ENCODE measurements at places on chromosomes 12 and 14.
A peak's percentile ranks its signal among the peaks of the same experiment; 100 is the strongest.

DNA sequence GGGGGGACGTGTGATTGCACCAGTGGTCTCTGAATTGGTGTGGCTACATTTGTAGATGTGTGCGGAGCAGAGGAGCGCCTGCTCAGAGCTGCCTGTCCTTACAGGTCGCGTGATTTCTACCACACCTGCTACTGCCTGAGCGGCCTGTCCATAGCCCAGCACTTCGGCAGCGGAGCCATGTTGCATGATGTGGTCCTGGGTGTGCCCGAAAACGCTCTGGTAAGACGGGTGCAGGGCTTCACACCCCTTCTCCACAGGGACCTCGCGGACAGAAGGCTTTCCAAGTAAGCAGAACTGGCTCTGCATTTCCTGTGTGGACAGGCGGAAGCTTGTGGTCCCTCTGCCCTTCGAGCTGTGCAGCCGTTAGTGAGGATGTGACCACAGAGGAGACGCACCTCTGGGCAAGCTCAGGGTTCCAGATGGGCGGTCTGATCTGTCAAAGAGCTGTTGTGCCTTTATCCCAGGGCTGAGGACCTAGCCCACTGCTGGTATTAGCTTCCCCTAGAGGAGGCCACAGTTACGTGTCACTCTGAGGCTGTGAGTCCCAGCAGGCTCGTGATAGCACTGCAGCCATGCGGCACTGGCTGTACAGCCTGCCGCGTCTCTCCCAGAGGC lies 47.7 kb downstream of the MAX start:
- DNase-seq, result no peak

DNA sequence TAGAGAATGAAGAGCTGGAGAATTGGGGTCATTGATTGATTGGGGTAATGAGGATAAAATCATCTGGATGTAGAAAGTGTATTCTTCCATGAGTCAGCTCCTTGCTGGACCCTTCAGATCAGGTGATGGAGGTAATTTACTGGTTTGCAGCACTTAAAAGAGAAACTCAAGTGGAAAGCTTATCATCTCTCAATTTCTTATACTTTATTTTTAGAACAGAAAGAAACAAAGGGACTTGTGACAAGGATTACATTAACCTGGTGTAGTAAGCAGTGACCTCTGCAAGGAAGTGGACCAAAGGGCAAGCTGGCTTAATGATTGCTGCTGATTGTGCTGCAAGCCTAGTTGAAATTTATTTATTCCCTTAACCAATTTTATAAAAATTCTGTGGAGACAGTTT lies 405.0 kb downstream of the TRHDE start:
- no peak for DNase-seq

GRCh38 chr14:101183376-101184103 lies 280.0 kb upstream of the RTL1 start:
- DNase-seq, result no peak

GRCh38 chr12:95118138-95118787 lies 44.8 kb upstream of the NR2C1 start:
- peak; percentile 84 for DNase-seq

DNA sequence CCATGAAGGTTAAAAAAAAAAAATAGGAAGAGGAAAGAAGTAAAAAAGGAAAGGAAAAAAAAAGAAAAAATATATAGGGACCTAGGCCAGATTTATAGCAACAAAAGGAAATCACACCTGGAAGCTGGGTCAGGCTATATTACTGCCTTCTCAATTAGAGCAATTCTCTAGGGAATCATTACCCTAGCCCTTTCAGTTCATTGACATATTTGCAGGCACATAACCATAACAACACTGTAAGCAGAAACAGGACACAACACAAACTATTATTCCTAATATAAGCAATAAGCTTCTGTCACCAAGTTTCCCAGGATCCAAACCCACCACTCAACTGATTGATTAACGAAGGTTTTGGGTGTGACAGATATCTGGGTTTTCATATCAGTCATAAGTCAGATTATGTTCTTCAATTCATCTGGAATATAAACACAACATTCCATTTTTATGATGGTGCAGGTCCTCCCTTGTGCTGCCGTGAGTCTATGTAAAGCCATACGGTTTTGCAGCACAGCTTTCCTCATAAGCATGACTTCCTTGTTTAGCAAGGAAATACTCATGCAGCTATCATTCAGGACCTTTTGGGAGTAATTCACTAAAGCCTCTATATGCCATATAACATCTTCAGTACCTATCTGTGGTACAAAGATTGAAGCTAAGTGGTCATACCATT lies 4.2 kb downstream of the PCNX4 start:
- DNase-seq, result peak; percentile 89

- no peak for DNase-seq
Observed at GRCh38 chr12:131565267-131566015, 145.4 kb upstream of the SFSWAP start.

DNA sequence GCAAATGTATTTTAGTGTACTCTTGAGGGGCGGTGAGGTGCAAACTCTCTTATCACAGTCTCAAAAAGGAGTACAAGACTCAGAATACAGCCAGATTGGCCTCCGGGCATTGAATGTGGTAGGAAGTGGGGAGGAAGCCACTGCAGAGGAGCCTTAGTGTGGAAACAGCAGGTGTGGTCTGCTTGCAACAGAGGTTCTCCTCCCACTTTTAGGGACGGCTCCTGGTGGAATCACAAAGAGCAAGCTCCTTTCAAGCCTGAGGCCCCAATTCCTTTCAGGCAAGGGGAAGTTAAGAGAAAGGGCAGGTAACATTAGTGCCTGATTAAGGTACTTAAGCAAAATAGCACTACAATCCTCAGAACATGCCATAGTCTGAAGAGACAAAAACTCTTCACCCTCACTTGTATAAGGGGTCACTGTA lies 23.7 kb upstream of the SLC2A3 start:
- DNase-seq, result no peak

DNA sequence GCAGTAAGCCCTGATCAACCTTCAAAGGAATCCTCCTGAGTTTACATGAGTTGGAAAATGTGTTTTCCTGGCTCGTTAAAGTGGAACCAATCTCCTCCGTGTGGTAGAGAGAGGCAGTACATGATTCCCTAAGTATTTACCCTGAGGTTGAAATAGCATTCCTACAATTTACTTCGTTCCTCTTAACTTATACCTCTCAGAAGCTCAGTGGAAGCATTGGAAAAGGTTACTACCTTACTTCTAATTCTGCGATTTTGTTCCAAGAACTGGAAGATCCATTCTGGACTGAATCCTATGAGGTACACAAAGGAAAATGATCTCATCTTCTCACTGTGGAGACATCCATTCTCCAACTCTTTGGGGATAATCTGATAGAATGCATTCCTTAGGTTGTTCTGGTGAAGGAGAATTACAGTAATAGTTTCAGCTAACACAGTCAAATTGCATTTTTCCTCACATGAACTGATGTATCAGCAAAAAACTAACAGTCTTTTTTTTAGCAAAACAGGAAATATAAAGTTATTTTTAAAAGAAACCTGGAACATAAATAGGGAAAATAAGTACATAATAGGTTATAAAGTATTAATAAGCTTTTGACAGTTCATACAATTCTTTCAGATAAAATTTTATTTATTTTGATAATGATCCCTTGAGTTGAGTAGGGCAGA lies 475.6 kb downstream of the PDZRN4 start:
- DNase-seq, result peak; percentile 47

- DNase-seq, result no peak
Observed at GRCh38 chr12:54147186-54147585, 41.6 kb downstream of the SMUG1 start.

- no peak for DNase-seq
Observed at GRCh38 chr12:80151131-80151530, 51.8 kb downstream of the OTOGL start.

GRCh38 chr14:76040704-76041103 lies 55.1 kb downstream of the IFT43 start:
- no peak for DNase-seq

GRCh38 chr14:22802860-22803686 lies 12.2 kb downstream of the SLC7A7 start:
- no peak for DNase-seq

DNA sequence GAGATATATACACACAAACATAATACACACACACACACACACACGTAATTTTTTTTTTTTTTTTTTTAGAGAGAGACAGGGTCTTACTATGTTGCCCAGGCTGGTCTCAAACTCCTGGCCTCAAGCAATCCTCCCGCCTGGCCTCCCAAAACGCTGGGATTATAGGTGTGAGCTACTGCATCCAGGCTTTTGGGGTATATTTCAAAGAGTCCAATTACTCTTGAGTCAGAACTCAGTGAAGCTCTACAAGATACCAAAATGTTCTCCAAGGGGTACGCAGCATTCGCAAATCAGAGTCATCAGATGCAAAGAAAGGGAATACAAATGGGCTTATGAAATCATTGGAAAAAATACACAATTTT lies 54.0 kb downstream of the PHLDA1 start:
- DNase-seq, result no peak

DNA sequence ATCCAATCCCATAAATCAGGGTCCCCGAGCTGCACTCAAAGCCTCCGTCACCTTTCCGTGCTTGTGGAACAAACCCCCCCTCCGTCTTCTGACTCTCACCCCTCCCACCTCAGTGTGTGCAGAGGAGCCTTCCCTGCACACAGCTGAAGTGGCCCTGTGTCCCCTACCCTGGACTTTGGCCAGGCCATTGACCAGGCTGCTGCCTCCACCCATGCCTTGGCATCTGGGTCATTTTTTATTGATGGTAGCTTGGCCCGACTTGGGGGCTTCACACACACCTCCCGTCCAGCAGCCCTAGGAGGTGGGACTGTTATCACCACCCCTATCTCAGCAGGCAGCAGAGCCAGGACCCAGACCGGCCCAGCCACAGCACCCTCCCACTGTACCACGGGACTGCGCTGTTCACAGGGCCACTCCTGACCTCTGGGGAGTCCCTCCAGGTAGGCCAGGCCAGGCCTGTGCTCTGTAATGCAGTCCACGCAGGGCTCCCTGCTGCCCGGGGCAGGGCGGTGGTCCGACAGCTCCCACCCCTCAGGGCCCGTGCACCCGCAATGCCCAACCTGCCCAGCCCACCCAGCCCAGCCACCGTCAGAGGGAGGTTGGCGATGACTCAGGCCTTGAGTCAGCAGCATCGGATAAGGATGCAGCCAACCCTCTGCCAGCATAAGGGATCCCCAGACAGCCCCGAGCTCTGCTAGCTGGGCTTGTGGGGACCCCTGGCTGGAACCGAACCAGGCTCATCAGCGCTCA lies 9.2 kb upstream of the INF2 start:
- peak; percentile 87 for DNase-seq

GRCh38 chr12:49706351-49707127 lies 666 bp downstream of the FMNL3 start:
- DNase-seq, result peak; percentile 67

- DNase-seq, result peak; percentile 12
Observed at GRCh38 chr12:129819391-129819790, 84.4 kb downstream of the TMEM132D start.

DNA sequence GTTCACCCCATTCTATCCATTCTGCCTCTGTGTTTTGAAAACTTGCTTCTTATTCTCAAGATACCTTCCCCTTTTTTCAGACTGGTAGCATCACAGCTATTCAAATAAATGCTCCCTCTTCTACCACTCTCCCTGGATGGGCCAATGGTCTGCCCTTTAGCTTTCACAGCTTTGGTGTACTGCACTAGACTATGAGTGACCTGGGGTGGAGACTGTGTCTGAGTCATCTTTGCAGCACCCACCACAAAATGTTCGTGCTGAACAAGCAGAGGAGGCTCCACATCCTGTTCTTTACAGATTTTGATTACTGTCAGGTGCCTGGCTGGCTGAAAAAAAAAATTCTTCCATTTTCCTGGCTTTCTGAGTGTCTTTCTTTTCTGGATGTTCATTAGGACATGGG lies 1104.1 kb upstream of the TMEM132C start:
- DNase-seq, result peak; percentile 45
